ENCODE measurements at places on chromosomes 12 and 14. TPM values are rescaled to one million over a fixed set of nuclear protein-coding genes. Genes with fewer than 3 reads are reported as not detected.

The CLEC7A gene
- 40.5 TPM for total RNA-seq

The TMEM132C gene
- total RNA-seq, result not detected

The PELI2 gene
- total RNA-seq, result 3.0 TPM

The FBRSL1 gene
- 3.2 TPM for total RNA-seq

The EPYC gene
- total RNA-seq, result 0.17 TPM

The MANSC4 gene
- not detected for total RNA-seq

The PWP1 gene
- 76.0 TPM for total RNA-seq

The SPX gene
- total RNA-seq, result 0.39 TPM

The HSPB8 gene
- 16.3 TPM for total RNA-seq

The DCN gene
- 16.5 TPM for total RNA-seq

The ALG10 gene
- total RNA-seq, result 8.5 TPM

The SMCO2 gene
- not detected for total RNA-seq

The TMEM63C gene
- total RNA-seq, result 0.20 TPM

The PARPBP gene
- total RNA-seq, result 22.3 TPM

The VDR gene
- total RNA-seq, result 9.3 TPM

The DYNC1H1 gene
- 93.0 TPM for total RNA-seq

The KRT85 gene
- total RNA-seq, result not detected

The IL22 gene
- not detected for total RNA-seq

The INF2 gene
- 24.8 TPM for total RNA-seq

The AHNAK2 gene
- 4.7 TPM for total RNA-seq

The PLEKHD1 gene
- not detected for total RNA-seq

The TAS2R46 gene
- not detected for total RNA-seq

The CBLN3 gene
- total RNA-seq, result 0.15 TPM

The TC2N gene
- total RNA-seq, result not detected

The DAO gene
- total RNA-seq, result not detected

The PKP2 gene
- 6.2 TPM for total RNA-seq

The BMAL2 gene
- total RNA-seq, result 22.8 TPM

The KRT6C gene
- total RNA-seq, result not detected
